ENCODE measurements at places on chromosomes 12 and 14.
A peak's percentile ranks its signal among the peaks of the same experiment; 100 is the strongest.

DNA sequence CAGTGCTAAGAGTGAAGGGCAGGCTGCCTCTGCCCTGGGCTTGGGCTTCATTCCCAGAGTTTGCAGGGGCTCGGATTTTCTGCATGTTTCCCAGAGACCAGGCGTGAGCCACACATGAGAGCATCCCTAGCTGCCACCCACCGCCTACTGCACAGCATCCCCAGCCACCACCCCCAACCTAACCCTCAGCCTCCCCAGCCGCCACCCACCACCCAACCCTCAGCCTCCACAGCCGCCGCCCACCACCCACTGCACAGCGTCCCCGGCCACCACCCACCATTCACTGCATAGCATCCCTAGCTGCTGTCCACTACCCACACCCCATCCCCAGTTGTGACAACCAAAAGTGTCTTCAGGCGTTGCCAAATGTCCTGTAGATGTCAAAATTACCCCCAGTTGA, 22.6 kb downstream of the FGF6 start:
- H3K4me1 ChIP-seq: no peaks in the 10 kb centered on the region
- DNase-seq: no peak
- peaks cover 3% of the 10 kb centered on the region for H3K27me3 ChIP-seq
- no peak overlapping the region for H3K4me3 ChIP-seq
- H3K36me3 ChIP-seq: no peaks in the 10 kb centered on the region

DNA sequence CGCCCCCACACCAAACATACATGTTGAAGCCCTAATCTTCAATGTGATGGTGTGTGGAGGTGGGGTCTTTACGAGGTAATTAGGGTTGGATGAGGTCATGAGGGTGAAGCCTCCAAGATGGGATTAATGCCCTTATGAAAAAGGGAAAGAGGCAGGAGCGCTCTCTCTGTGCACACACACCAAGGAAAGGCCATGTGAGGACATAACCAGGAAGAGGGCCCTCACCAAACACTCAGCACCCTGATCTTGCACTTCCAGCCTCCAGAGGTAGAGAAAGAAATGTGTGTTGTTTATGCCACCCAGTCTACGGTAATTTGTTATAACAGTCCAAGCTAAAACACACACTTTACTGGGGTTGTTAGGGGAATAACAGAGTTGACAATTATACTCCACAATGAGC, 14.6 kb upstream of the PITPNM2 start:
- H3K36me3 ChIP-seq: peaks cover 51% of the 10 kb centered on the region
- H3K27ac ChIP-seq: no peak overlapping the region
- H3K27me3 ChIP-seq: no peaks in the 10 kb centered on the region
- H3K4me3 ChIP-seq: no peak overlapping the region
- DNase-seq: no peak
- no peaks in the 10 kb centered on the region for H3K4me1 ChIP-seq

GRCh38 chr12:65069336-65069735, 51.8 kb downstream of the WIF1 start:
- H3K4me1 ChIP-seq: no peaks in the 10 kb centered on the region
- no peaks in the 10 kb centered on the region for H3K36me3 ChIP-seq
- peaks cover 14% of the 10 kb centered on the region for H3K27me3 ChIP-seq
- H3K4me3 ChIP-seq: no peak overlapping the region
- H3K27ac ChIP-seq: no peak overlapping the region
- no peak for DNase-seq

DNA sequence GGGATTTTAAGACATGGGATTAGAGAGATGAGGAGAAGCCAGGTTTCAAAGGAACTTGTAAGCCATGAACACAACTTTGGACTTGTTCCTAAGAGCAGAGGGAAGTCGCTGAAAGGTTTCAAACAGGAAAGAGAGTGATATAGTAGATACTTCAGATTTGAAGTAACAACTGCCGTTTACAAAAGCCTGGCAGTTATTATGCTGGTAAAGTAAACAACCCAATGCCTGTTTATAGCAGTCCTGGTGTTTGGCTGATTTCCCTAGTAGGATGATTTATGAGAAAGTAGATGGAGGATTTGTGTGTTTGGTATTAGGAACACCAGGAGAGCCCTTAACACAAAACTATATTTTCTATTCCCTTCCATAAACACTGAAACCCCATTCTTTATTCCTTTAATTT, 285.7 kb downstream of the RMST start:
- no peaks in the 10 kb centered on the region for H3K36me3 ChIP-seq
- DNase-seq: no peak
- H3K4me1 ChIP-seq: no peaks in the 10 kb centered on the region

- no peak for DNase-seq
- no peak overlapping the region for H3K27ac ChIP-seq
- H3K36me3 ChIP-seq: peaks cover 6% of the 10 kb centered on the region
- H3K27me3 ChIP-seq: no peaks in the 10 kb centered on the region
- H3K4me3 ChIP-seq: no peak overlapping the region
Measured at GRCh38 chr12:19453961-19454360, 14.7 kb downstream of the AEBP2 start.

DNA sequence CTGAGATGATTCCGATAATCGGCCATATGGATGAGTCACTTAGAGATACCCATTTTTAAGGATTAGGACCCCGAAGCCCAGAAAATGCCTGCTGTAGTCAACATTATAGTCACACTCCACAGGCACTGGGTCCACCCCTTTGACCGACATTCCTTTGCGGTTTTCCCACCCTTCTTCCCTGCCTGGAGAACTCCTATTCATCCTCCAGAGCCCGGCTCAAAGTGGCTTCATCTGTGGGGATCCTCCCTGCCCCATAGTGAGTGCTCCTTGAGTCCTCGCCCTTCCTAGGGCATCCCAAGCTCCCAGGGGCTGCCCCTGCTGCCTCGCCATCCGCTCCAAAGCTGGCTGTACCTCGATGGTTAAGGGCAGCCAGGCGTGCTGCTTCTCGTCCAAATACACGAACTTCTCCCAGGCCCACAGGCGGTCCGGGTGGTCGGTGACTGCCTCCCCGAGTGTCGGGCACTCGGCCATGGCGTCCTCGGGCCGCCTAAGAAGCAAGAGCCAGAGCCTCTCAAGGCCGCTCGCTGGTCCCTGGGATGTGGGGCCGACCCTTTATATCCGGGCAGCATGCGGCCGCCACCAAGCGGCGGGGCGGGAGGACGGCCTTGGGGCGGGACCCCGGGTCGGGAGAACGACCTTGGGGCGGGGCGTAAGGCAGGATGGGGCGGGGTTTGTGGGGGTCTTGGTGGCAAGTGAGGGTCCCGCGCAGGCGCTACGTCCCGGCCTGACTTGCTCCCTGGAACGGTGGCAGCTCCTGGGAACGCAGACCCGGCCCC, at the start of gene TCL1A:
Gene TCL1A (minus strand): TSS at position 530 of the 776 bp plus-strand sequence. CDS start 59 bp downstream, at position 471.
- no peak for DNase-seq
- H3K27me3 ChIP-seq: peaks cover 2% of the 10 kb centered on the region
- H3K4me3 ChIP-seq: no peak within 1 kb of the TSS
- no peak within 1 kb of the TSS for H3K27ac ChIP-seq
- H3K36me3 ChIP-seq: no peaks in the 10 kb centered on the region
- H3K4me1 ChIP-seq: no peaks in the 10 kb centered on the region

DNA sequence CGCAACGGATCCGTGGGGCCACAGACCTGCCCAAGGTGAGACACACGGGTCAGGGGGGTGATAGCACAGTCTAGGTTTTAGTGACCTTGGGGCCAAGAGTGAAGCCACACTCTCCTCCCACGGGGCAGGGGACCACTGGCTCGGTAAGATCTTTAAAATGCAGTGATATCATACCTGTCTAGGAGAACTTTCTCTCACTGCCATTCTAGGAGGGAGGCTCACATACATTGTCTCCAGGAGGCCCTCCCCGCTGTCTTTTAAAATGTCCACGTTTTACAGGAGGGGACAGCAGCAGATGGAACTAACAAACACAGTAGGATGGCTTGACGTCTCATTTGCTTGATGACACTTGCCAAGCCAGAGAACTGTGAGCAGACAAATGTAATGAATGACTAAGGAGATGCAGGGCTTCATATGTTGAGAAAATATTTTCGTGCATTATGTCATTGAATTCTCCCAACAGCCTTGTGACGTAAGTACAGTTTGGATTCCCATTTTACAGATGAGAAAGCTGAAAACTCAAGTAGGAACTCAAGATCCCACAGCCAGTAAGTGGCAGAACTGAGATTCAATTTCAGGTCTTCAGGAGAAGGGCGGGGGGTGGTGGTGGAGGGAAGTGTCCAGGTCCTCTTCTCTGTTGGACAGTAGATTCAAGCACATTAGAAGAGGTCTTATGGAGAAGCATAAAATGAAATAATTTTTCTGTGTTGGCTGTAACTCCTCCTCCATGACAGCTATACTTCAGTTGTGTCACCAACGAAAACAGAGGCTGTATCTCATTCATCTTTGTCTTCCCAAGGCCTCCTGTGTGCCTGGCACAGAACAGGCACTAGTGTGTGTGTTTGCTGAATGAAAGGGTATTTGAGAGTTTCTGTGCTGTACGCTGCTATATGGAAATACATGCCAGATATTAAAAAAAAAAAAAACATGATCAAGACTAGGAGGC, 2.1 kb downstream of the VASH1 start:
- no peaks in the 10 kb centered on the region for H3K36me3 ChIP-seq
- no peaks in the 10 kb centered on the region for H3K27me3 ChIP-seq
- DNase-seq: no peak
- no peak overlapping the region for H3K27ac ChIP-seq
- H3K4me1 ChIP-seq: peaks cover 32% of the 10 kb centered on the region

DNA sequence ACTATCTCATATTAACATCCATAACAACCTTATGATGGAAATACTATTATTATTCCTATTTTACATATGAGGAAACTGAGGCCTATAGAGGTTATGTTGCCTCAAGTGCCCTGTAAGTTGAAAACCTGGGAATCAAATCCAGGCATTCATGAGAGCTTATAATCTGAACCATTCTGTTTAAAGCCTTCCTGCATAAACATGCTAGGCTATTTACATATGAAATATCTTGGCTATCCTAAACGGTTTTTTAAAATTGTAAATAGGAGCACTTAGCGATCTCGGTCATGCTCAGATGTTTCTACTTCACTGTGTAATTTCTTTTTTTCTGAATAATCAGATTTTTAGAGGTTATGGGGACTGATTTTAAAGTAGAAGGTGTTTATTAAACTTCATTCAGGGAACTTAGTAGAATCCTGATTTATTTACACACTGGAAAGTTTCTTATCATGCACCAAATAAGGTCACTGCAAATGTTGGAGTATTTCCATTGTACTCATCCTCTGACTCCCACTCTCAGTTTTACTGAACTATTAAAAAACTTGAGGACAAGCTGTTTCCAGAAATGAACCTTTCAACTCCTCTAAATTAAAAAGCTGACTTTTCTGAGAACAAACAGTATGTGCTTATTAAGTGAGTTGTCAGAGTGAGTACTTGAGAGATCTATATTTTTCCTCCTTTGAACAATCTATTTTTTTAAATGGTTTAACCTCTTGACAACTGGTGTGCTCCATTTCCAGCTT, 141.7 kb downstream of the PIK3C2G start:
- no peaks in the 10 kb centered on the region for H3K27me3 ChIP-seq
- H3K4me3 ChIP-seq: no peak overlapping the region
- no peaks in the 10 kb centered on the region for H3K36me3 ChIP-seq
- H3K4me1 ChIP-seq: no peaks in the 10 kb centered on the region
- no peak for DNase-seq

DNA sequence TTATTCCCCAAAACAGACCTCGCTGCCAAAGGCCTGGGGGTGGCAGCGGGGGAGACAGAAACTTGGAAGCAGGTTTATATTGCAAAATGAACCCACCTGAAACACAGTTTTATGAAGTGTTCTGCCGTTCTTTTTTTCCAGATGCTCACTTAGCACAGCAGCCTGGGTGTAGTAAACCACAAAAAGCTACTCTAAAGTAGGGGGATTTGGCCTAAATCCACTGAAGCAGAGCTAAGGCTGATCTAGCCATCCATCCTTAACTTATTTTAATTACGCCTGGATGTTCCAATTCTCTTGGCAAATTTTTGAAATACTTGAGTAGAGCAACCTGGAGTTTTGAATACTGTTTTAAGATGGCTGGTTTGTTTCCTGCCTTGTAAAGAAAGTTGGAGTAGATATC, 121.2 kb downstream of the GPR135 start:
- H3K4me3 ChIP-seq: no peak overlapping the region
- DNase-seq: no peak
- no peak overlapping the region for H3K27ac ChIP-seq
- no peaks in the 10 kb centered on the region for H3K27me3 ChIP-seq
- H3K36me3 ChIP-seq: peaks cover 22% of the 10 kb centered on the region
- no peaks in the 10 kb centered on the region for H3K4me1 ChIP-seq

- no peaks in the 10 kb centered on the region for H3K36me3 ChIP-seq
- no peak for DNase-seq
- H3K4me3 ChIP-seq: no peak overlapping the region
- H3K27ac ChIP-seq: no peak overlapping the region
Measured at GRCh38 chr12:111826316-111826715, 15.7 kb upstream of the MAPKAPK5 start.

GRCh38 chr12:2242816-2243215, 190.0 kb downstream of the CACNA1C start:
- H3K27me3 ChIP-seq: no peaks in the 10 kb centered on the region
- H3K4me1 ChIP-seq: no peaks in the 10 kb centered on the region
- DNase-seq: no peak
- H3K4me3 ChIP-seq: no peak overlapping the region
- H3K27ac ChIP-seq: no peak overlapping the region
- H3K36me3 ChIP-seq: no peaks in the 10 kb centered on the region

GRCh38 chr12:107645630-107646333, 39.8 kb upstream of the PWP1 start:
- H3K27me3 ChIP-seq: no peaks in the 10 kb centered on the region
- no peak for DNase-seq
- H3K4me3 ChIP-seq: no peak overlapping the region
- H3K27ac ChIP-seq: no peak overlapping the region
- H3K4me1 ChIP-seq: no peaks in the 10 kb centered on the region
- no peaks in the 10 kb centered on the region for H3K36me3 ChIP-seq

DNA sequence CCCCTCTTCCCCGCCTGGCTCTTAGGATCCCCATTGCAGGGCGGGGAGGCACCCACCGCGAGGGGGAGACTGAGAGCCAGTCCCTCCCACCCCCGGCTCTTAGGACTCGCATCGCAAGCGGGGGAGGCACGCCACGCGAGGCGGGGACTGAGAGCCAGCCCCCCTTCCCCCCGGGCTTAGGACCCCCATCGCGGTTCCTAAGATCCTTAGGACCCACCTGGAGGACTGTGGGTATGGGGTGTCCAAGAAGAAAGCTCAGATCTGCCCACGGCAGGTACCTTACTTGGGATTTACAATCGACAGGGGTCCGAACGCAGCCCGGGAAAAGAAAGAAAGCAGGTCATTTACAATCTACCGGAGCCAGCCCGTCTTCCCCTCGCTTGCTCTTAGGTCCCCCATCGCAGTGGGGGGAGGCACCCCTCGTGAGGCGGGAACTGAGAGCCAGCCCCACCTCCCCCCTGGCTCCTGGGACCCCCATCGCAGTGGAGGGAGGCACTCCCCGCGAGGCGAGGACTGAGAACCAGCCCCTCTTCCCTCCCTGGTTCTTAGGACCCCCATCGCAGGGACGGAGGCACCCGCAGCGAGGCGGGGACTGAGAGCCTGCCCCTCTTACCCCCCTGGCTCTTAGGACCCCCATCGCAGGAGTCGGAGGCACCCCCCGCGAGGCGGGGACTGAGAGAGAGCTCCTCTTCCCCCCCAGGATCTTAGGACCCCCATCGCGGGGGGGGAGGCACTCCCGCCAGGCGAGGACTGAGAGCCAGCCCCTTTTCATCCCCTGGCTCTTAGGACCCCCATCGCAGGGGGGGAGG, 43.7 kb downstream of the DDX11 start:
- H3K36me3 ChIP-seq: no peaks in the 10 kb centered on the region
- DNase-seq: peak; percentile 52
- H3K27me3 ChIP-seq: peaks cover 4% of the 10 kb centered on the region
- peaks cover 28% of the 10 kb centered on the region for H3K4me1 ChIP-seq

All from CD4-positive, CD25-positive, alpha-beta regulatory T cell (primary cell).